Activated naive CD4-positive, alpha-beta T cell treated with anti-CD3 and anti-CD28 coated beads, Interleukin-2, amount 50 U/mL, for 72 hours (primary cell): ENCODE measurements at places on chromosomes 3 and 15.

- no peak for DNase-seq
Observed at GRCh38 chr3:56086355-56086754, 381.9 kb downstream of the ERC2 start.

DNA sequence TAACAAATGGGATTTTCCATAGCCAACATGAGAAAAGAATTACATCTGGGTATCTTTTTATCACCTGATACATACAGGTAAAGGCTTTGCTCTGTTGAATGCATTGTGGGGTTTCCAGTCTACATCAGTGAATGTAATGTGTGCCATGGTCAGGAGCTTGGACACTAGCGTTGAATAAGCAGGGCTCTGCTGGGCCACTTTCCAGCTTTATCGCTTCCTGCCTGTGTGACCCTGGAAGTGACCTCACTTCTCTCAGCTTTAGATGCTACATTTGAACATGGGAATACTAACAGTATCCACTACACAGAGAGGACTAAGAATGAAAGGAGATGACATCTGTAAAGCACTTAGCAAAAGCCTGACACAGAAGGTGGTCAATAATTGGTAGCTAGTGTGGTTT lies 40.1 kb downstream of the TTC23 start:
- DNase-seq: no peak

DNA sequence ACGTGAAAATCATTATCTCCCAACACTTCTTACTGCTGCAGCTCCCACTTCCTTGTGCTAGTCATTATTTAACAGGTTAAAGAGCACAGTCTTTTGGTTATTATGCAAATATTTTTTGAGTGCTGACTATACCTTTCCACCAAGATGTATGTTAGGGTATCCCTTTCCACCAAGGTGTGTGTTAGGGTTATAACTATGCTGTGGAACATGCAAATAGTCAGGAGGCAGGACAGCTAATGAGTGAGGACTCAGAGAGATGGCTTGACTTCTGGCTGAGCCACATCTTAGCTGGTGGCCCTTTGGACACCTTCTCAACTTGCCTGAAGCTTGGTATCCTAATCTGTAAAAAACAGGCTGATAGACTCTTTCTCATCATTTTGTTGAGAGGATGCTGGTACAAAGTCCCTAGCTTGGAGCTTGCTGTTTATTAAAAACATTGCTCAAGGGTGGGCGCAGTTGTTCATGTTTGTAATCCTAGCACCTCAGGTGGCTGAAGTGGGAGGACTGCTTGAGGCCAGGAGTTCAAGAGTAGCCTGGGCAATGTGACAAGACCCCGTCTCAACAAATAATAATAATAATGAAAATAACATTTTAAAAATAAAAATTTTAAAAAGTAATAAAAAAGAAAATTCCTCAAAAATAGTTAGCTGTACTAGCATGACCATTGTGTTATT lies 160.5 kb upstream of the ADAMTS9 start:
- no peak for DNase-seq

DNA sequence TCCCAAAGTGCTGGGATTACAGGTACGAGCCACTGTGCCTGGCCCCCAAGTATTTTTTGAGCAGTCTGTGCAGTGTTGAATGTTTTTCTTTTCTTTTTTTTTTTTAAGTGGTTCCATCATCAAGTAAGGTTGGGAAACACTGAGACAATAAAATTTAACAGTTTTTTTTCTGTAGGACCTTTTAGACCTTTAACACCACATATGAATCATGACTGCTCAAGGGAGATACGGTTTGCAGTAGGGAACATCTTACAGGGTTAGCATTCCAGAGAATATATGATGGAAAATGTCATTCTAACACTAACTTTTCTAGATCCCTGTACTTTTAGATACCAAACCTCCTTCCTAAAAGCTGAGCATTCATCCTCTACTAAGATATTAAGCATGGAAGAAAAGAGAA lies 41.7 kb downstream of the SNX4 start:
- no peak for DNase-seq

GRCh38 chr15:78415284-78415683 lies 22.7 kb upstream of the IREB2 start:
- no peak for DNase-seq

- DNase-seq: no peak
Observed at GRCh38 chr3:45343947-45344346, 44.4 kb upstream of the LARS2 start.

DNA sequence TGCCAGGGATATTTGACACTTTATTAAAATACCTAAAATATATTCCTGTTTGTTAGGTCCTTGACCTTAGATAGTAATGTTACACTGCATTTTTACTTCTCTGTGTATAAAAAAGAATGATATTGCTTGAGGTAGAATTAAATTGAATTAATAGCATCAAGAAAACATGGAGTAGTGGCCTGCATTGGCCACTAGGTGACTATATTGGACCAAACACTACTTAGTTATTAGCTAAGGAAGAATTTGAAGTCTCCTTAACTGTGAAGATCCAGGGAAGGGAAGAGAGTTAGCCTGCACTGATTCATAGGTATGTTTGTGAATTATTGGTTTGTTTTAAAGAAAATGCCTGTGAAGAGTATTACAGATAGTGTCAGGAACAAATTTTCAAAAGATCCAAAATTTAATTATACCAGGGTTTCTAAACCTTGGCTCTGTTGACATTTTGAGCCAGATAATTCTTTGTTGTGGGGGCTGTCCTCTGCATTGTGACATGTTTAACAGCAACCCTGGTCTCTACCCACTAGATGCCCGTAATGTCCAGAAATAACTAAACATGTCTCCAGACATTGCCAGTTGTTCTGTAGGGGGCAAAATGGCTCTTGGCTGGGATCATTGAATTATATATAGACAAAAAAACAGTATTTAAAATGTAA lies 103.6 kb upstream of the THSD4 start:
- no peak for DNase-seq
